ENCODE measurements at places on chromosomes 4 and X. TPM values are rescaled to one million over a fixed set of nuclear protein-coding genes. Genes with fewer than 3 reads are reported as not detected.

CFAP99 gene
- total RNA-seq: not detected

SPANXA2 gene
- total RNA-seq: not detected

RAB39B gene
- total RNA-seq: 3.0 TPM

ATP6AP2 gene
- total RNA-seq: 164 TPM
